ENCODE measurements at places on chromosomes 5 and 9.
A peak's percentile ranks its signal among the peaks of the same experiment; 100 is the strongest.

DNA sequence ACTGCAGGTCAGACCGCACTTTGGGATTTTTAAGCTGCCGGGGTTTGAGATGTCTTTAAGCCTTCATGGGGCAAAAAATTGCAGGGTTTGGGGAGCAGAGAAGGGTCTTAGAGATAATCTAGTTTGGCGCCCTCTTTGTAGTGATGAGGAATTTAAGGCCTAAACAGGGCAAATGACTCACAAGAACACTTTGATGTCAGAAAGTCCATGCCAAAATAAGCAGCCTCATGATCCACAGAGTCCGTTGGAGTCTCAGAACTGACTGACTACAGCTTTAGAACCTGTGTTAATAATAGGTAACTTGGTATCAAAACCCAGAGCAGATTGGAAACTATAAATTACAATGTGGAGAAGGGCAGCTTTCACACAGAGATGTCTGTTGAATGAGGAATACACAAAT, 35.9 kb upstream of the PTGS1 start:
- DNase-seq = no peak

- DNase-seq = no peak
Measured at GRCh38 chr9:18989097-18989496, 43.9 kb downstream of the SAXO1 start.

DNA sequence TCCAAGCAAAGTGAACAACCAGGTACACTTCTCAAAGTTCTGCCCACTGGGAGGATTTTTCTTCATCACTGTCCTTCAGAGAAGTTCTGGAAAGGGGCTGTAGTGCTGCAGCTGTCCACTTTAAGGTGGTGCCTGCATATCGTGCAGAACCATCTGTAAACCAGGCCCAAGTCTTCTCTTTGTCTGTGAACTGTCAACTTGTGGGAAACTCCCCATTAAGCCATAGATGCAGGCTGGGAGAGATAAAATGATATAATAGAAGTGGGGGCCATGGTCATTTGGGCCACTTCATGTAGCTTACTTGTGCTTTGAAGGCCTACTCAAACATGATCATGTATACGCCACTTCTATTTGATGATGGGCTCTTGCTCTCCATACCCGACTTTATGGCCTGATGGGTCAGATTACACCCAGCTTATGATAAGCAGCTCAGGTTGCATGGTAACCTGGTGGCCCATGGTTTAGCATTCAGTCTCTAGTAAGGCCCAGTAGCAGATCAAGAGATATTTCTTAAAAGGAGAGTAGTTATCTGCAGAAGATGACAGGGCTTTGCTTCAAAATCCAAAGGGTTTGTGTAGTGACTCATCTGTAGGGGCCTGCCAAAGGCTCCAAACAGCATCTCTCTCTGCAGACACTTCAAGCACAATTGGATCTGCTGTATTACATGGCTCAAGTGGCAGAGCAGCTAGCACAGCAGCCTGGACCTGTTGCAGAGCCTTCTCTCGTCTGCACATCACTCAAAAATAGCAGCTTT, 15.7 kb upstream of the BTF3 start:
- DNase-seq = no peak

- no peak for DNase-seq
Measured at GRCh38 chr9:119307471-119307870, 61.8 kb downstream of the BRINP1 start.

GRCh38 chr9:128986671-128987070, 39.2 kb downstream of the NUP188 start:
- DNase-seq = no peak

- DNase-seq = peak; percentile 83
Measured at GRCh38 chr5:168916266-168916665, 337.1 kb upstream of the PANK3 start.

- DNase-seq = peak; percentile 98
Measured at GRCh38 chr9:133356391-133357091, at the start of the genes SURF1 and SURF2. Gene SURF1, minus strand, starts transcription at chr9:133356487. Its CDS starts 34 bp downstream, at chr9:133356453. Gene SURF2, plus strand, starts transcription at chr9:133356550. Its CDS starts 43 bp downstream, at chr9:133356593.

DNA sequence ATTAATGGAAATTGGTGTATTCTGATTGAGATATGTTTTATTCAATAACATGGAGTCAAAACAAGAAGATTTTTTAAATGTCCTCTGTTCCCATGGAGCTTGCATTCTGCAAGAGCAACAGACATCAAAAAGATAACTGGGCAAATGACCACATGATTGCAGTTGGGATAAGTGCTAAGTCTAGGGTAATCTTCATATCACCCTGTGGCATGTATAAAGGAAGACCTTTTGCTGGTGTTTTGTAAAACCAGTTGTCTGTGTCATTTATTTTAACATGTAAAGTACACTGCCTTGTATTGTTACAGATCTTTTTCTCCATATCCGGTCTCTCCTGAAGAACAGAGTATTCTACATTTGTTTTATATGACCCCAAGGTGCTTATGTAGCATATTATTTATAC, 44.0 kb downstream of the PTCD2 start:
- DNase-seq = no peak

DNA sequence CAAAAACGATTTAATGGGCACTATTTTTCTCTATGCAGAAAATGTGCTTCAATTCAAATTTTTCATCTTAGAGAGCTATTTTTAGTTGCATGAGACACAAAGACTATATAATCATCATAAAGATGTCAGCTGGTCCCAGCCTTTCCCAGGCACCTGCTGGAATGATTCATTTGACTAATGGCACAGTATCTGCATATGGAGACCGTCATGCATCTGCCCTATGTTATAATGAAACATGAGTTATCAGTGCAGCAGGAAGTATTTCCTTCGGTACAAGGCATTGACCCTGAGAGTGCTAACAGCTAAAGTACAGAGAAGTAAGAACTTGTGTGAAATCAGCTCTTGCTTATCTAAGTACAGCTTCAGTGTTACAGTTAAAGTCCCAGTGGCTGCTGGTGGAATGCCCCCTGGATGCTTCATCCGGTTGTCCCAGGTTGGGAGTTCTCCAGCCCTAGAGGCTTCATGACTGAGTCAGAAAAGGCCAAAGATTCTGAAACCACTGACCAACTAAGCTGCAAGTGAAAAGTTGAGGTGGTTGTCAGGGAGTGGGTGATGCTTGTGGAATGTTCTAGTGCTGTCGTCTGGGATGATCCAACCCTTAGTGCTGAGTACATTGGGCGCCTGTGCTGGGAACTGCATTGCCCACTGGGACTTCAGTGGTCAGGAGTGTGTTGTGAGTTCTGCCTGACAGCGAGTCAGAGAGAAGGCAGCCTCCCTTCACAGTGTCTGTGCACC, 57.2 kb downstream of the MTRR start:
- no peak for DNase-seq

GRCh38 chr5:39578887-39579497, 154.2 kb upstream of the DAB2 start:
- no peak for DNase-seq

- no peak for DNase-seq
Measured at GRCh38 chr5:97495301-97495700, 312.3 kb upstream of the RIOK2 start.

DNA sequence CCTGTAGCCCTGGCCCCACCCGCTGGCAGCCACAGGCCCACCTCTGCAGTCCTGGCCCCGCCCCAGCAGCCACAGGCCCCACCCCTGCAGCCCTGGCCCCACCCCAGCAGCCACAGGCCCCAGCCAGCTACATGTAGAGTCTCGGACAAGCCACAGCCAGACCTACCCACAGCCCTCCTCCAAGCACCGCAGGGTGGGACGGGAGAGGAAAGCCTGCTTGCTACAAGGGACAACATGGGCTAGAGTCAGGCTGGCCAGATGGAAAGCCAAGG, 49.5 kb upstream of the SARDH start:
- peak; percentile 87 for DNase-seq

DNA sequence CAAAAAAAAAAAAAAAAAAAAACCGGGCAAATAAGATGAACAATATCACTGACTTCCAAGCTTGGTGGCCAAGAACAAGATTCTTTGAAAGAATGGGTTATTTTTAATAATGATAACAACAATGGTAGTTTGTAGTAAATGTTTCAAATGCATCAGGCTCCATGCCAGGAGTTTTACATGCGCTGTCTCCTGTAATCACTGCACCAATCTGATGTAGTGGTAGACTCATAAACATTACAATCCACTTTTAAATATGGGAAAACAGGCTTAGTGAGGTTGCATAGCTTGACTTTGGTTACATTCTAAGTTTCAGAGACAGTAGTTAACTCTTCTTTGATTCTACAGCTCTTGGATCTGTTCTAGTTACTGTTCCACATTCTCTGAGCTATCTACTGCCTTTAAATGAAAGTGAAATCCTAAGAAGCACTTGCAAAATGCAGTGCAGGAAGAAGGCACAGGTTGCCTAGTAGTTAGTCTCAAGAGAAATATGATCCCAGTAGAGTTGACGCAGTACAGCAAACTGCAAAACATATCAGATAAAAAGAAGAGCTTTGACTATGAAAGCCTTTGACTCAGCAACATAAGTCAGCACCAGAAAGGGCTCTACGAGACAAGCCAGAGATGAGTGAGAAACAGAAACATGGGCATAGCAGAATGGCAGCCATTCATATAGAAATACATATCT, 62.1 kb downstream of the PDE4D start:
- no peak for DNase-seq

DNA sequence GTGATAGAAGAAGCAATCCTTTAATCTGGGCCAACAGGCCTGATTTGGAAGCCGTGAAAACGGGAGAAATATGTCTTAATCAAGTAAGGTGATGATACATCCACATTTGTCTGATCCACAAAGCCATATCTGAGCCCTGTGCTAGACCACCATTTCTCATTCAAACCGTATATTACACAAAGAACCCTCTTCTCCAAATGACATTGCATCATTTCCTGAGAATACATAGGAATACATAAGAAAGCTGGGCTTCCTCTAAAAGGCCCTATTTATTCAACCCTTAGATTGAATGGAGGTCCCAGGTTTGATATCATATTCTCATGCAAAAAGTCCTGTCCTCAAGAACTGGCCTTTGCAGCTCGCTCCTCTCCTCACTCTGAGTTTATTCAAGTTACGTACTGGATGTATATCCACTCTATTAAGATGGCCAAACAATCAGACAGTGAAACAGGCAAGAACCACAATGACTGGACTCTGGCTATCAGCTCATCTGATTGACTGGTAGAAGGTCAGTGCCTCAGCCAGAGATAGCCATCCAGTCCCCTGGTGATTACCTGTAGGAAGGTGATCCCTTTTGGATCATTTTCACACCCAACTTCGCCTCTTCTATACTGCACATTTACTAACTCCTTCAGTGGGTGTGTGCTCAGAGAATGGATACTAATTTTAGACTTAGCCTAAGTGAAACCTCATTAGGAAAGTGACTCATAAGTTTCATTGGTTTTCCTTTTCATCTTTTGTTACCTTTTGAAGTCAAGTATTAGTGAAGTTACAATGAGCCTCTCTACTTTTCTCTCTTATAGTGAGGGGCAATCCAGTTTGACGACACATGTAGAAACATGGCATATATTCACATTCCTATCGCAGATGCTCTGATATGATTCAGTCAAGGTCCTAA, 167.6 kb upstream of the WWC1 start:
- no peak for DNase-seq

DNA sequence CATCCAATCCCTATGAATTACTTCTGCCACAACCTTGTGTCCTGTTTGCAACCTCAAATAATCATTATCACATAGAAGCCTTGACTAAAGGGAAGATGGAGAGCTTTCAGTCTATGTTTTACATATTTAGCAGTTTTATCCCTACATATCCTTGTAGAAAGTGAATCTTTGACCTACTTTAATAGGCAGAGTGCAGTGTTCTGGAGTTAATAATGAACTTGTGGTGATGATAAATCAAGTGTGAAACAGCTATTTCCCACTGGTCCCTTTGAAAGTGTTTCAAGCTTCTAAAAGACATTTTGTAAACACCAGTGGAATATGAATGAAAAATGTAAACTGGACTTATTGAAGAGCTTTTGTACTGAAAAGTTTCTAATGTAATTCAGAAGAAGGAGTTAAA, 406.7 kb downstream of the GABRG2 start:
- no peak for DNase-seq

- DNase-seq = no peak
Measured at GRCh38 chr5:123809594-123810221, 297.7 kb downstream of the CSNK1G3 start.

DNA sequence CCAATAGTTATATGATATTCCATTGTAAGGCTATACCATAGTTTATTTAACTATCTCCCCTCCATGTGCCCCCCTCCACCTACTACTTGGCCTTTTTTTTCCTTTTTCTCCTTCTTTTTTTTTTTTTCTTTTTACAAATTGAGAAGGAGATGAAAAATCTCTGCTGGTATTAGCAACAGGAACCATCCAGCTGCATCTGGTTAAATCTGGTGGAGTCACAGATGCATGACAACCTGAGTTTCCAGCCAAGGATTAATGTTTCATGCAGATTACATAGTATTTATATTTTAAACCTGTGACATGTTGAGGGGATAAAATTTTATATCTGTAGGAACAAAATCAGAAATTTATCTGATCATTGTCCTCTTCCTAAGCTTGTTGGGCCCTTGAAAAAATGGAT, 128.5 kb upstream of the IQGAP2 start:
- DNase-seq = no peak

- DNase-seq = no peak
Measured at GRCh38 chr9:137141050-137141810, 2.3 kb downstream of the GRIN1 start.

DNA sequence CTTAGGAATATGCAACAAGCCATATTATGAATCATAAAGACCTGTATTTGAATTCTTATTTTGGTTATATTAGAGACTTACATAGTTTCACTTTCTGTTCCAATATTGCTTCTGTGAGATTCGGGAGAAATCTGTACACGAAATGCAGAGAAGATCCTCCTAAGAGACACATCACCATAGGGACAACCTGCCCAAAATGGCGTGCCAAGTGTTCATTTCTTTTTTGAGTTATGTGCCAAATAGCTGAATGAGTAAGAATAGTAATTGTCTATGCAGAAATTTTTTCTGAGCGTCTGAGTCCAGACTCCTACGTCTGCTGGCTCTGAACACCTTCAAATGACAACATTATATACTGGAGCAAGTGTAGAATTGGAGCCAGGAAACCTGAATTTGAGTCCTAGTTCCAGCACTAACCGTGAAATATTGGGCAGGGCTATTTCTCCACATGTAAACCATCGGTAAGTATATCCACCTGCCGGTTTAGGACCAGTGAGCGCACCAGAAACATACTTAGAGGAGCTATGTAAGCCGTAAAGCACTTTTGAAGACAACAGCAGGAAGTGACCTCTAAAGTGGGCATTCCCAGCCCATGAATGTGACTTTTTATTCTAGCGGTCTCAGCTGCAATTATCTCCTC, 163.9 kb upstream of the DMRT1 start:
- DNase-seq = no peak

GRCh38 chr9:3948826-3949556, 350.9 kb downstream of the GLIS3 start:
- no peak for DNase-seq

GRCh38 chr9:2872931-2873323, 29.0 kb upstream of the PUM3 start:
- no peak for DNase-seq

DNA sequence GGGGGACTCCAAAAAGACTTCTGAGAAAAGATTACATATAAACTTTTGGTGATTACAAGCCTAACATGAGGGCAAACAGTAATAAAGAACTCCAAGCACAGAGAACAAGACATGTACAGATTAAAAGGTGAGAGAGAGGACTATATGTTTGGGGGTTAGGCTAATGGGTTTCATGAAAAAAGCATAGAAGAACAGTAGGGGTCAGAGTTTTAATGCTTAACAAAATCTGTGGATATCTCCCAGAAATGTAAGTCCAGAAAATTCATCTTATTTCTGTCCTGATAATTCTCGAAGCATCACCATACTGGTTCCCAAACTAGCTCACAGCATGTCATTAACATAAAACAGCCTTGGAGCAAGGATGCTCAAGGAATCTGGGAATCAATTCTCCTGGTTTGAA, 137.2 kb downstream of the ARRDC3 start:
- no peak for DNase-seq
